DMS53 (cell line): ENCODE measurements at places on chromosomes 3 and 15.

- DNase-seq = no peak
Observed at GRCh38 chr15:39451871-39452270, 129.0 kb upstream of the THBS1 start.

- DNase-seq = no peak
Observed at GRCh38 chr15:42750306-42750705, 13.4 kb upstream of the CDAN1 start.

DNA sequence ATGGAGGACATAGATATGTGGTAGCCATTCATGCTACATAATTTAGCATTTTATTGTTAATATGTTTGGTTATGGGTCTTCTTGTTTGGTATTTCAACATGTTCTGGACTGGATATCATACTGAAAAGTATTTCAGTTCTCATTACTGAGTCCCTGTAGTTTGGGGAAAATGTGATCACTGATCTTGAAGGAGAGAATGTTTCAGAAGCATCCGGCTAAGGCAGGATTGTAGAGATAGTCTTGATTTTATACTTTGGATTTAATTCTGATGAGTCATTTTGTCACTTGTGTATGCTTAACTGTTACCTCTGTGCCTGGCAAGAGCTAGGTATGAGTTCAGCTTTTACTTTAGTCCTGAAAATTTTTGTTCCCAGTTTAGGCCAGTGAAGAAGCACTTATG lies 7.1 kb downstream of the CHD2 start:
- no peak for DNase-seq

DNA sequence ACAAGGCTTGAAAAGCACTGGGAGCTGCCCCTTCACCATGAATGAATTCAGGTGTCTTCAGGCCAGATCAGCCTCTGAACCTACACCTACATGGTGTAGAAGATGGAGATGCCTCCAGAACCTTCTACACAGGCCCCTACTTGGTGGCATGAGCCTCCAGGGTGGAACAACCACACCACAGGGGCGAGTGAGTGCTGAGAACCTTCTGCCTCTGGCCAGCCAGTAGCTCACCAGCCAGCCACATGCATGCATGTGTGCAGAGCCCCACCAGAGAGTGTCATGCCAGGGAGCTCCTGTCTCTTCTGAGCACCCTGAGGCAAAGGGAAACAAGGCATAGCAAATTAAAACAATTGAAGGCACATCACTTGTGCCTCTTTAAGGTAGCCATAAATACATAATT lies 161.8 kb upstream of the TOPAZ1 start:
- DNase-seq = no peak

- no peak for DNase-seq
Observed at GRCh38 chr15:87365186-87365585, 891.4 kb downstream of the NTRK3 start.

DNA sequence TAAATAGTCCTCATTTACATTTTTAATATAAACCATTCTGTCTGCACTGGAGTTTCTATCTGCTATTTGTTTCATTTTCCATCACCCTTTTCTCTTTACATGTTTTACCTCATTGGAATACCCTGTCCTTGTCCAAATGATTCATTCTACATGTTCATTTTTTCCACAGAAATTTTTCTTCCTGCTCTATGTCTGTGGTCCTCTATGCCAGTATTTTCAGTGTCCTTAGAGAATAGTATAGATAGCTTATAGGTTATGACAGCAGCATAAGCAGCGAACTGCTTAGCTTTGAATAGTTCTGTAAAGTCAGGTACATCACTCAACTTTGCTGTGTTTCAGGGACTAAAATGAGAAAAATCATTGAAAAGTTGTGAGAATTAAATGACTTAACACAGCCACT lies 742.3 kb upstream of the CBLB start:
- no peak for DNase-seq

- DNase-seq = no peak
Observed at GRCh38 chr3:18556503-18557135, 131.5 kb upstream of the SATB1 start.

DNA sequence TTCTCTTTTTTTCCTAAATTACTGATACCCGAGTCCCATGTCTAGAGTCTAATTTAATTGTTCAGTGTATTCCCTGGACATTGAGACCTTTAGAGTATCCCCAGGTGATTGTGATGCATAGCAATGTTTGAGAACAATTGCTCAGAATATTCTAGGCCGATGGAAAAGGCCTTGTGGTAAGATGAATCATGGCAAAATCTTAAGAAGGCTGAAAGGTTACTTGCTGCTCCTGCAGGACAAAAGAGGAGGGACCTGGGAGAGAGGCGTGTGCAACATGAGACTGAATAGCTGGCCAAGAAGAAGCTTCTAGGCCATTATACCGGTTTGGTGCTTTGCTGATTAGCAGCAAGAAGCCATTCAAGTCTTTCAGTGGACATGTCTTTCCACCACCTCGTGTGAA lies 256.6 kb downstream of the ROBO2 start:
- DNase-seq = no peak

DNA sequence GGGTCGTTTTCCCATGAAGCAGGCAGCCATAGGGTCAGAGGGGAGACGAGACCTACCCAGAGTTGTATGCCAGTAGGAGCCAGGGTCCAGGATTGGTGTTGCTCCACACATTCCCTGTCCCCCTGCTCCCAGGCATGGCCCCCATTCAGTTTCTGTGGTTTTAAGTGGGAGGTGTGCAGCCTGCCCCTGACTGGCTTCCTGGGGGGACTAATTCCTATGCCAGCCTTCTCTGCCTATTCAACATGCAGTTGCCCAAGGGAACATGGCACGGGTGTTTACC lies 126.3 kb downstream of the EEFSEC start:
- DNase-seq = no peak

DNA sequence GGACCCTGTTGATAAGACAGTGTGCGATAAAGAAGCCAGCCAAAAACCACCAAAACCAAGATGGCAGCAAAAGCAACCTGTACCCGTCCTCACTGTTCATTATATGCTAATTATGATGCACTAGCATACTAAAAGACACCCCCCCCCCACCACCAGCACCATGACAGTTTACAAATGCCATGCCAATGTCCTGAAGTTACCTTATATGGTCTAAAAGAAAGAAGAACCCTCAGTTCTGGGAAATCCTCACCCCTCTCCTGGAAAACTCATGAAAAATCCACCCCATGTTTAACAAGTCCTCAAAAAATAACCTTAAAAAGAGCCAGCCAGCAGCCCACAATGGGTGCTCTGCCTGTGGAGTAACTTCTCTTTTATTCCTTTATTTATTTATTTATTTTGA lies 48.4 kb upstream of the ZNF280D start:
- DNase-seq = no peak

GRCh38 chr3:24850245-24850644 lies 355.6 kb upstream of the THRB start:
- no peak for DNase-seq

GRCh38 chr3:37228749-37229148 lies 54.4 kb upstream of the LRRFIP2 start:
- no peak for DNase-seq

DNA sequence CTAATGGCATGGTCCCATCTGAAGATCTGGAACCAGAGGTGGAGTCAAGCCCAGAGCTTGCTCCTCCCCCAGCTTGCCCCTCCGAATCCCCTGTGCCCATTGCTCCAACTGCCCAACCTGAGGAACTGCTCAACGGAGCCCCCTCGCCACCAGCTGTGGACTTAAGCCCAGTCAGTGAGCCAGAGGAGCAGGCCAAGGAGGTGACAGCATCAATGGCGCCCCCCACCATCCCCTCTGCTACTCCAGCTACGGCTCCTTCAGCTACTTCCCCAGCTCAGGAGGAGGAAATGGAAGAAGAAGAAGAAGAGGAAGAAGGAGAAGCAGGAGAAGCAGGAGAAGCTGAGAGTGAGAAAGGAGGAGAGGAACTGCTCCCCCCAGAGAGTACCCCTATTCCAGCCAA lies 7.3 kb downstream of the EIF4G1 start:
- no peak for DNase-seq

GRCh38 chr3:131328721-131329120 lies 52.9 kb upstream of the NUDT16 start:
- no peak for DNase-seq

GRCh38 chr3:11389386-11390268 lies 117.4 kb downstream of the ATG7 start:
- no peak for DNase-seq

DNA sequence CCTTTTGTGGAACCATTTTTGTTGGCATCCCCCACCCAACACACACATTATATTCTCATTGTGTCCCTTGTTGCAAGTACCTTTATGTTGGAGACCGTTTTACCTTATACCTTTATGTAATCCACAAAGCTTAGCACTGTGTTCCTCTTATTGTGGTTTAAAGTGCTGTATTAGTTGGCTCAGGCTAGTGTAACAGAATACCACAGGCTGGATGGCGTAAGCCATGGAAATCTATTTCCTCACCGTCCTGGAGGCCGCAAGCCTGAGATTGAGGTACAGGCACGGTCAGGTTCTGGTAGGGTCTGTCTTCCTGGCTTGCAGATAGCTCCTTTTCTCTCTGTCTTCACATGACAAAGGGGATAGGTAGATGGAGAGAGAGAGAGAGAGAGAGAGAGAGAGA lies 302.8 kb downstream of the ROBO2 start:
- no peak for DNase-seq

- no peak for DNase-seq
Observed at GRCh38 chr3:28334552-28334951, 14.0 kb upstream of the ZCWPW2 start.

- DNase-seq = no peak
Observed at GRCh38 chr3:14459787-14460186, 57.4 kb downstream of the SLC6A6 start.

DNA sequence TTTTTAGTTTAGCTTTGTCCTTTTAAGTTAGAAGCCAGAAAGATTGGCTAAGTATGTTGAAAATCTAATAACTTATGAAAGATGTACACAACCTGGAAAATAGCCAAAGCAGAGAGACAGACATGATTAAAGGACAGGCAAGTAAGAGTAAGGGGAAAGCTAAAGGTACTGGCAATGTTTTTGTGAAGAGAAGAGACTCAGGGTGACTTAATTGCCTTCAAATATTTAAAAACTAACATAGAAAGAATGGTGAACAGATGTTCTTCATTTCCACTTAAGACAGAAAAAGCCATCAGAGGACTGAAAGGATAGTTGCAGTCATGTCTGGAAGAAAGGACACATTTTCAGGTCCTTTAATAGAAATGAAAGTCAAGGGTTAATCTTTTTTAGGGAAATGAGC lies 68.8 kb downstream of the ZNF385D start:
- DNase-seq = no peak

GRCh38 chr3:156150434-156151066 lies 30.2 kb downstream of the KCNAB1 start:
- peak; percentile 74 for DNase-seq

GRCh38 chr3:102741105-102741504 lies 306.3 kb downstream of the ZPLD1 start:
- peak; percentile 62 for DNase-seq

- no peak for DNase-seq
Observed at GRCh38 chr15:43378601-43379000, 7.7 kb downstream of the TUBGCP4 start.

- no peak for DNase-seq
Observed at GRCh38 chr15:100690795-100691158, 88.4 kb downstream of the ASB7 start.

DNA sequence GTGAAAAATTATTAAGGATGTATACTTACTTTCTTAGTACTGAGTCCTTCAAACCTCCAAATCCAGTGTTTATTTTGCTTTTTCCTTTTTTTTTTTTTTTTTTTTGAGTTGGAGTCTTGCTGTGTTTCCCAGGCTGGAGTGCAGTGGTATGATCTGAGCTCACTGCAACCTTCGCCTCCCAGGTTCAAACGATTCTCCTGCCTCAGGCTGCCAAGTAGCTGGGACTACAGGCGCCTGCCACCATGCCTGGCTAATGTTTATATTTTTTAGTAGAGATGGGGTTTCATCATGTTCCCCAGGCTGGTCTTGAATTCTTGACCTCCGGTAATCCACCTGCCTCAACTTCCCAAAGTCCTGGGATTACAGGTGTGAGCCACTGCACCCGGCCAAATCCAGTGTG lies 67.5 kb downstream of the KAT2B start:
- DNase-seq = no peak

DNA sequence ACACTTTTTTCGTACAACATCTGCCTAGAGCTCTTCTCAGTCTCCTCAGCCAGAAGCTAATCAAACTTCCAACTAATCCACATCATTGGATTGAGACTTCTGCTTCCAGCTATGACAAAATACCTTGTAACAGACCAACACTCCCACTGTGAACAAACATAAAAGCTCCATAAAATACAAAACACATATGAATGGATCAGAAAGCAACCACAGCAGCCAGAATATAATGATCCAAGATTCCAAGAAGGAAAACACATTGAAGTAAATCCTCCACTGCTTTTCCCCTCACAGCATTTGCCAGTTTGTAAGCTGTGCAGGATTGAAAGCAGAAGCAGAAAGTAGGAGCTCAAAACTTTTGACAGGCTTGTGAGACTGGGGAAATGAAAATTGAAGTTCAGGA lies 863.2 kb downstream of the TUSC7 start:
- no peak for DNase-seq

DNA sequence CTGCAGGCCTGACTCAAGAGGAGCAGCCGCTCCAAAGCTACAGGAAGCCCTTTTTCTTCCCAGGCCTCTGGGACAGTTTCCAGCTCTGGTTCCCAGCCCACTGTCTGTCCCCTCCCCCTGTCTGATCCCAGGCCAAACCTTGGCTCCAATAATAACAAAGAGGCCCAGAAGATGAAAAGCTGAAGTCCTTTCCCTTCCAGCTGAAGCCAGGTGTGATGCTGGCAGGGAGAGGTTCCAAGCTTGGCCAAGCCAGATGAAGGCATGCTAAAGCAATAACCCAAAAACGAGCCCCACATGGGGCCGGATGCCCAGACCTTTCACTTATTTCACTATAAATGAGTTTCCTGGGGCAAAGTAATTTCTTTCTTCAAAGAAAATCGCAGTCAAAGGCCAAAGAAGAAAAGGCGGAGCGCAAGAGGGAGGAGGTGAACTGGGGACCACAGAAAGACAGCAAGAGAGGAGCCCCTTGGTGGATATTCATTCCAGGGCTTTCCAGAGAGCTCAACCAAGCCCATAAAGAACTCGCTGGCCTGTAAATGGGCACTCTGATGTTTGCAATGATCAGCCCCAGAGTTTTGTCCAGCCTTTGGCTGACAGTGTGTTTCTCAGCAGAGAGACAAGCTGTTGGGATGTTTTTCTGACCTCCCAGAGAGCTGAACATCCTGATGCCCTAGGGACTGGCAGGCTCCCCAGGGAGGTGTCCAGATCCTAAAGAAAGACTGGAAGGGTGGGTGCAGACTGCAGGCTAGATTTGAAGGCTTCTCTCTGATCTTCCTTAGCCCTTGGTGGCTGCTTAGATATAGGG lies 157.6 kb downstream of the UACA start:
- no peak for DNase-seq

- no peak for DNase-seq
Observed at GRCh38 chr15:72178976-72179585, 18.5 kb downstream of the GRAMD2A start.

- DNase-seq = peak; percentile 58
Observed at GRCh38 chr15:53586799-53587198, 172.7 kb downstream of the WDR72 start.

DNA sequence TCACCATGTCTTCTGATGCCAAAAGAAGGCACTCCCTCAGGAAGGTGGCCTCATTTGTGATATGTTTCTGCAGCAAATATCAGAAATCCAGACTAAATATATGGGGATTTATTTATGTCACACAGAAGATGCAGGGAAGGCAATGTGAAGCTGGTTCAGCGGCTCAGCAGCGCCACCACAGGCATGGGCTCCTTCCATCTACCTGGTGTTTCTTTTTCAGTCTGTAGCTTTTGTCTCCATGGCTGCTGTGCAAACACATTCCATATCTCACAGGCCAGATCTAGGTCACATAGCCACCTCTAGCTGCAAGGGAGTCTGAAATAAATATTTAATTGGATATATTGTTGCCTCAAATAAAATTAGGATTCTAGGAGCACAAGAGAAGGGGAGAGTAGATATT lies 502.1 kb upstream of the IL12A start:
- peak; percentile 57 for DNase-seq

- DNase-seq = no peak
Observed at GRCh38 chr15:47095833-47096232, 621.5 kb upstream of the SEMA6D start.
